ENCODE measurements at places on chromosomes 4 and X. TPM values are rescaled to one million over a fixed set of nuclear protein-coding genes. Genes with fewer than 3 reads are reported as not detected.

- no peaks in the 10 kb centered on the region for H3K27me3 ChIP-seq
- DNase-seq, result peak; percentile 68
- peaks cover 64% of the 10 kb centered on the region for H3K4me1 ChIP-seq
- no peaks in the 10 kb centered on the region for H3K36me3 ChIP-seq
- H3K27ac ChIP-seq, result 0 out of 2 replicates have a peak overlapping the region, but pooled peaks have one; percentile 6
Measured at GRCh38 chrX:150405576-150405975, 42.5 kb downstream of the MAMLD1 start.

- no peaks in the 10 kb centered on the region for H3K4me1 ChIP-seq
- DNase-seq, result no peak
- H3K36me3 ChIP-seq, result no peaks in the 10 kb centered on the region
- H3K27ac ChIP-seq, result no peak overlapping the region
Measured at GRCh38 chr4:105605493-105605892, 53.1 kb downstream of the ARHGEF38 start.

- H3K27ac ChIP-seq, result no peak overlapping the region
- no peak overlapping the region for H3K4me3 ChIP-seq
- no peaks in the 10 kb centered on the region for H3K36me3 ChIP-seq
- H3K27me3 ChIP-seq, result no peaks in the 10 kb centered on the region
Measured at GRCh38 chrX:78708262-78708661, 39.3 kb upstream of the LPAR4 start.

DNA sequence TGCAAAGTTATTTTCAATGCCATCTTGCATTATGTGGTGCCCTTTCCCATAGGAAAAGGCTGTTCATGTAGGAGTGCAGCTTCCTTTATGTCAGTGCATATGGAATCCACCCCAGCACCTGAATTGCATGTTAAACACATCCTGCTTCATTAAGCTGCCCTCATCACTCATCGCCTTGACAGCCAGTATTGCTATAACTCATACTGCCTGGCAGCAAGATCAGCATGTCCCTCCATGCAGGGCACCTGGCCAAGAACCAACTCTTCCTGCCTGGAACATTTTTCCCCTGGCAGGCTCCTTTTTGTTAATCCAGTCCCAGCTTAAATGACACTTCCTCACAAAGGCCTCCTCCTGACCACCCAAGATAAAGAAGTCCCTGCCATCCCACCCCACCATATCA lies 23.5 kb upstream of the CA5B start:
- no peaks in the 10 kb centered on the region for H3K36me3 ChIP-seq
- H3K27me3 ChIP-seq, result no peaks in the 10 kb centered on the region
- no peak overlapping the region for H3K27ac ChIP-seq

DKK2 gene
- total RNA-seq, result not detected

DNA sequence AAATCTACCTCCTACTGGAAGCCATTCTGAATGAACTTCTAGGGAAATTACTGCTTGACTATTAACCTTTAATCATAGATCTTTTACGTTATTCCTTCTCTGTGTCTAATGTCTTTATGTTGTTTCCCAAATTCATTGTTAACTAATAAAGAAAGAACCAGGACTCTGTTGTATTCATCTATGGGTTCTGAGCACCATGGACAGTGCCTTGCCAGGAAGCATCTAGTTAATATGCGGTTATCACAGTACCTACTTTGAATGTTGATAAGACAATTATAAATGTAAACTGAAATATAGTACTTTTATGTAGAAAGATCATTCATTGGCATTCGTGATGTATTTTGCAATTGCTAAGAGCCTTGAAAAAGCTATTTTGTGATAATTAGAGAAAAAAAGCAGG lies 23.8 kb downstream of the NWD2 start:
- H3K4me3 ChIP-seq, result no peak overlapping the region
- H3K36me3 ChIP-seq, result no peaks in the 10 kb centered on the region
- no peaks in the 10 kb centered on the region for H3K4me1 ChIP-seq
- no peaks in the 10 kb centered on the region for H3K27me3 ChIP-seq

DNA sequence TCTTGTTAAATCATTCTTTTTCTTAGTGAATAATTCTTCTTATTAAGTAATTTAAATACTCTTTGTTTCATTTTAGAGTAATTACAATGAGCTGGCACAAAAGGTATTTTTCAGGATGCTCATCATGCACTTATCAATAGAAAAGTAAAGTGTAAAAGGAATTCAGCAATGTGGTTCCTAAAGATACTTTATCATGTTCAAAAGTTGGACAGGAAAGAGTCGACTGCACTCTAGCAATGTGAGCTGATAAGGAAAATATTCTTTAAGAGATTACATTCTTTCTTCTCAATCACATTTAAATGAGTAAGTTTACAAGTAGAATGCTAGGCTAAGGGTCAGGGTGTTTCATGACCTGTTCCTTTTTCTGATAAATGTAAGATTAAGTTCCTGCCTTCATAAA lies 609.5 kb upstream of the FAM241A start:
- no peak for DNase-seq
- H3K36me3 ChIP-seq, result no peaks in the 10 kb centered on the region
- no peak overlapping the region for H3K4me3 ChIP-seq
- H3K27me3 ChIP-seq, result no peaks in the 10 kb centered on the region

- H3K27ac ChIP-seq, result no peak overlapping the region
- no peaks in the 10 kb centered on the region for H3K4me1 ChIP-seq
- DNase-seq, result no peak
- H3K36me3 ChIP-seq, result no peaks in the 10 kb centered on the region
- no peaks in the 10 kb centered on the region for H3K27me3 ChIP-seq
Measured at GRCh38 chr4:9611101-9611500, 166.9 kb downstream of the DEFB131A start.

TBC1D9 gene
- total RNA-seq, result not detected

DNA sequence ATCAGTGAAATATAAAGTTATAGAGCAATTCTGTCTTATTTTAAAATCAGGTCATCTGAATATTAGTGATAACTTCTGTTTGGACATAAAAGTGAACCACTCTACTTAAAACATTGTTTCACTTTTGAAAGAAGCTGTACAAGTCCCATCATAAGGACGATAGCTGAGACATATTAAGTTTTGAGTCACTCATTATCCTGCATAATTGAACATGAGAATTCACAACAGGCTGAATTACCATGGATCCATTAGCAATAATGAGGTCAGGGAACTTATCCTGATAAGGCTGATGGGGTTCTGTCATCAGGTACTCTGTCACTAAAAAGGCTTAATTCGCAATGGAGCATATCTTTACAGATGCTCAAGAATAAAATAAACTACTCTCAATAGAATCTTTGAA lies 80.4 kb downstream of the REELD1 start:
- no peaks in the 10 kb centered on the region for H3K4me1 ChIP-seq
- no peak overlapping the region for H3K4me3 ChIP-seq
- no peaks in the 10 kb centered on the region for H3K36me3 ChIP-seq
- no peak overlapping the region for H3K27ac ChIP-seq

GRCh38 chr4:108141213-108141950 lies 27.4 kb downstream of the LEF1 start:
- DNase-seq, result no peak
- no peak overlapping the region for H3K27ac ChIP-seq
- no peaks in the 10 kb centered on the region for H3K36me3 ChIP-seq
- H3K27me3 ChIP-seq, result no peaks in the 10 kb centered on the region
- no peaks in the 10 kb centered on the region for H3K4me1 ChIP-seq

DNA sequence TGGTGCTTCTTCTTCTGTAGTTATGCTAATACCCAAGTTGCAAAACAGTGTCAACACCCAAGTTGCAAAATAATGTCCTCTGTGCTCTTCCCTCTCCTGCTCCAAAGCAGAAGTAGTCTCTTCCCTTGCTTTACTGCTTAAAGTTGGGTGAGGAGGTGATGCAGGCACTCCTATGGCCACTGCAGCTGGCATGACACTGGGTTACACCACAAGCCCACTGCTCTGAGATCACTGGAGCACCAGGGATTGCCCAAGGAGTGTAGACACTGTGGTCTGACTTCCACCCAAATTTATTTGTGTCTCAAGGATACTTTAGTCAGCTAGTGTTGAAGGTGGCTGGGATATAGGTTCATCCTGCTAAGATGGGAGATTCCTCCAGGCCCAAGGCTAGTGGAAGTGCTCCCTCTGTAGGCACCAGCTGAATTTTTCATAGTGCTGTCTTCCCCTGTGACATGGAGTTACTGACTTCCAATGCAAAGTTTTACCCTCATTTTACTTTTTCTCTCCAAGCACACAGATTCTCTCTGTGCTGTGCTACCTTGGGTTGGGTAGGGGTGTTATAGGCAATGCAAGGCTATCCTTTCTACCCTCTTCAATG lies 196.2 kb upstream of the TENT5D start:
- H3K36me3 ChIP-seq, result no peaks in the 10 kb centered on the region
- DNase-seq, result no peak
- no peak overlapping the region for H3K27ac ChIP-seq
- H3K4me3 ChIP-seq, result no peak overlapping the region
- H3K27me3 ChIP-seq, result no peaks in the 10 kb centered on the region

DNA sequence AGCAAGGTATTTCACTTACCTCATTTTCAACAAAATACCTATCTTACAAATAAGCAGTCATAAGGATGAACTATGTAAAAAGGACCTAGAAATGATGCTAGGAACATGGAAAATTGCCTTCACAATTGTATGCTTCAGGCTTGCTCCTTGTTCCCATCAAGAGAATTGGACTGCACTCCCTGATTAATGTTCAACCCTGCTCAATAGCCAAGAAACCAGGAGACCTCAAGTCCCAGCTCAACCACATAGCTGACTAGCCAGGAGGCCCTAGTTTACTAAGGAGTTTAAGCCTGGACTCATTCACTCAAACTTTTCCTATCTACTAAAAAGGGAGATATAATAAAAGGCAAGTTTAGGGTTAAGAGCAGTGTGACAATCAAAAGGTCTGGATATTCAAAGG lies 146.6 kb upstream of the DGKK start:
- H3K36me3 ChIP-seq, result no peaks in the 10 kb centered on the region
- H3K4me1 ChIP-seq, result no peaks in the 10 kb centered on the region
- H3K27ac ChIP-seq, result no peak overlapping the region
- no peaks in the 10 kb centered on the region for H3K27me3 ChIP-seq
- no peak for DNase-seq
- no peak overlapping the region for H3K4me3 ChIP-seq

DNA sequence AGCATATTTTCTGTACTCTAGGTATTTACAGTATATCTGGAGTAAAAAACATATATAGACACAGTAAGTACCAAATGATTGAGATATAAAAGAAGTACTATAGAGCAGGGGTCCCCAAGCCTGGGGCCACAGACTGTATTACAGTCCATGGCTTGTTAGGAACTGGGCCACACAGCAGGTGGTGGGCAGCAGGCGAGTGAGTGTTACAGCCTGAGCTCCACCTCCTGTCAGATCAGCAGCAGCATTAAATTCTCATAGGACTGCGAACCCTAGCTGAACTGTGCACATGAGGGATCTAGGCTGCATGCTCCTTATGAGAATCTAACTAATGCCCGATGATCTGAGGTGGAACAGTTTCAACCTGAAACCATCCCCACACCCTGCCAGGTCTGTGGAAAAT lies 300.7 kb downstream of the NR3C2 start:
- H3K4me1 ChIP-seq, result no peaks in the 10 kb centered on the region
- H3K36me3 ChIP-seq, result no peaks in the 10 kb centered on the region
- no peak overlapping the region for H3K4me3 ChIP-seq
- no peak for DNase-seq
- H3K27ac ChIP-seq, result no peak overlapping the region
- H3K27me3 ChIP-seq, result no peaks in the 10 kb centered on the region

GRCh38 chr4:170047771-170048354 lies 21.7 kb upstream of the MFAP3L start:
- H3K27me3 ChIP-seq, result no peaks in the 10 kb centered on the region
- no peaks in the 10 kb centered on the region for H3K4me1 ChIP-seq
- H3K27ac ChIP-seq, result no peak overlapping the region

CDKL2 gene
- total RNA-seq, result 0.11 TPM

DNA sequence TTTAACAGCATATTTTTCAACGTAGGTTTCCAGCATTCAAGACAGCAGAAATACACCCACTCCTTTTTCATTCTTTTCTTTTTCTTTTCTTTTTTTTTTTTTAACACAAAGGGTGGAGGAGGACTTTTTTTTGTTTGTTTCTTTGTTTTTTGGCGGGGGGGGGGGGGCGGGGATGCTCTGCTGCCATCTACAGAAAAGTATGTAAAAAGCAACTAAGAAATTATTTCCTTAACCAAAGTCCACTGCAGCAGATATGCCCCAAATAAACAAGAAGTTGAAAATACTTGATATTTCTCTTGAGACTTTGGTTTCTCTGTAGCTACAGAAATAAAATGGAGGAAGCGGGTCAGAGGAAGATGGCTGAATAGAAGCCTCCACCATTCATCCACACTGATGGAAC lies 63.2 kb upstream of the PBDC1 start:
- no peak overlapping the region for H3K27ac ChIP-seq
- no peaks in the 10 kb centered on the region for H3K27me3 ChIP-seq
- no peak for DNase-seq
- H3K4me1 ChIP-seq, result no peaks in the 10 kb centered on the region
- H3K4me3 ChIP-seq, result no peak overlapping the region
- no peaks in the 10 kb centered on the region for H3K36me3 ChIP-seq

- DNase-seq, result no peak
- H3K36me3 ChIP-seq, result no peaks in the 10 kb centered on the region
- peaks cover 10% of the 10 kb centered on the region for H3K4me1 ChIP-seq
- H3K27me3 ChIP-seq, result no peaks in the 10 kb centered on the region
- H3K27ac ChIP-seq, result no peak overlapping the region
- H3K4me3 ChIP-seq, result no peak overlapping the region
Measured at GRCh38 chr4:122583906-122584305, 37.0 kb downstream of the IL21 start.

SLC2A9 gene
- total RNA-seq, result 0.72 TPM

AFF2 gene
- 231 TPM for total RNA-seq

GRCh38 chrX:71000139-71000538 lies 68.0 kb downstream of the SNX12 start:
- H3K4me3 ChIP-seq, result no peak overlapping the region
- no peak for DNase-seq
- no peaks in the 10 kb centered on the region for H3K27me3 ChIP-seq
- no peaks in the 10 kb centered on the region for H3K4me1 ChIP-seq
- no peak overlapping the region for H3K27ac ChIP-seq
- H3K36me3 ChIP-seq, result no peaks in the 10 kb centered on the region

- H3K27ac ChIP-seq, result no peak overlapping the region
- peaks cover 36% of the 10 kb centered on the region for H3K4me1 ChIP-seq
- H3K27me3 ChIP-seq, result no peaks in the 10 kb centered on the region
- DNase-seq, result peak; percentile 4
- no peaks in the 10 kb centered on the region for H3K36me3 ChIP-seq
Measured at GRCh38 chrX:46838974-46839480, 2.2 kb downstream of the RP2 start.

GRCh38 chr4:39648827-39649558 lies 10.3 kb upstream of the SMIM14 start:
- H3K4me1 ChIP-seq, result peaks cover 4% of the 10 kb centered on the region
- no peaks in the 10 kb centered on the region for H3K36me3 ChIP-seq

DNA sequence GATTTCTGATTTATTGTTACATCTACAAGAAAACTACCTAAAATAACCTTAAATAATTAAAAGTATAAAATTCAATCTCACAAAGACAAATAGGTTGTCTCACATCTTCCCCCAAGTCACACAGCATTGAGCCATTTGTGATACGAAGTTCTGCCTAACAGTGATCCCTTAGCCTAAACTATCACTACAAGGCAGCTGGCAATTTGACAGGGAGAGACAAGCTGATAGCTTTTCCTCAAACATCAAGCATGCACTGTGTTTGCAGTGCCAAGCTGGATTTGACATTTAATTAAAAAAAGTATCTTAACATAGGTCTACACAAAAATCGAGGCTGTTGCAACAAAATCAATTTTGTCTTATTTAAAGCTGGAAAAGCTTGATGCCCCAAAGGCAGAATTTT lies 464.7 kb upstream of the TRAM1L1 start:
- no peak overlapping the region for H3K4me3 ChIP-seq
- no peaks in the 10 kb centered on the region for H3K36me3 ChIP-seq
- H3K4me1 ChIP-seq, result no peaks in the 10 kb centered on the region

GRCh38 chrX:151762802-151763201 lies 28.3 kb downstream of the CNGA2 start:
- H3K4me1 ChIP-seq, result no peaks in the 10 kb centered on the region
- H3K36me3 ChIP-seq, result no peaks in the 10 kb centered on the region
- H3K27me3 ChIP-seq, result no peaks in the 10 kb centered on the region
